AG08395 (cell line): ENCODE measurements at places on chromosomes 11 and 22.

- DNase-seq = no peak
These were observed 14.2 kb upstream of the PRAME start for GRCh38 chr22:22573047-22573889.

GRCh38 chr11:8327761-8328192, 64.1 kb upstream of the LMO1 start:
- DNase-seq = no peak

- DNase-seq = no peak
These were observed 8.8 kb upstream of the WNT11 start for GRCh38 chr11:76214968-76215548.

- no peak for DNase-seq
These were observed 23.3 kb downstream of the LINC01488 start for GRCh38 chr11:69504576-69505335.

- no peak for DNase-seq
These were observed 115.8 kb upstream of the PAX6 start for GRCh38 chr11:31926816-31927528.

DNA sequence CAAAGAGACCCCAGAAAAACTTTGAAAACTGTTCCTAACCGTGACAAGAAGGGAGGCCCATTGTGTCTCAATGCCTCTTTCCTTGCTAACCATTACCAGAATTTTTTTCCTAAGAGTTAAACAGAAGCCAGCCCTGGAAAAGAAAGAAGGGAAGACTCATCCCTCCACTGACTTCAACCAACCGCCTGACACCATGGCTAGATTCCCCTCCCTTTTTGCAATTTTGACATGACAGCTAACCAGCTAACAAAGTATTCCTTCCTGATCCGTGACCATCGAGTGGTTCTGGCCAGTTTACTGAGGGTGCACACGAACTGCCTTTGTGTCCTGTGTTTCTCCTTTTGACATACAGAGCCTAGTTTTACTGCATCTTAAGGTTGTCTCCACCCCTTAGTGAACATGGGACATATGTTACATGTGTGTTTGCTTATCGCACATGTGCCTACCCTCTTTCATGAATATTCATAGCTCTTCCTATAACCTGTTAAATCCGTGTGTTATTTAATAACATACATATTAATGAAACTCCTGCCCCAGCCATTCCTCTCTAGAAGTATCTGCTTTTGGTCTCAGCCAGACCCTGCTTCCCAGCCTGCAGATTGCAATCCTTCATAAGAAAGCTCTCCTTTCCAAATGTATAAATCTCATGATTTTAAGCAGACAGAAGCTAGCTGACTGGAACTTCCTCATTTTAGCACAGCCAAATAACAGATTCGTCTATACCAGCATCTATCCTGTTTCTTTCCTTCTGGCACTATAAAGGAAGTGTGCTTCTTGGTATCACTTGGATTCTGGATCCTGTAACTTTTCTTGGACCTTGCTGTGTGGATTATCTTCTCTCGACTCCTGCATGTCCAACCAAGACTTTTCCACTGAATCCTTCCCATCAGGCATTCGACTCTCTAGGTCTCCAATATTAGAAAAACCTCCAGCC, 37.8 kb downstream of the RASSF10 start:
- DNase-seq = no peak

DNA sequence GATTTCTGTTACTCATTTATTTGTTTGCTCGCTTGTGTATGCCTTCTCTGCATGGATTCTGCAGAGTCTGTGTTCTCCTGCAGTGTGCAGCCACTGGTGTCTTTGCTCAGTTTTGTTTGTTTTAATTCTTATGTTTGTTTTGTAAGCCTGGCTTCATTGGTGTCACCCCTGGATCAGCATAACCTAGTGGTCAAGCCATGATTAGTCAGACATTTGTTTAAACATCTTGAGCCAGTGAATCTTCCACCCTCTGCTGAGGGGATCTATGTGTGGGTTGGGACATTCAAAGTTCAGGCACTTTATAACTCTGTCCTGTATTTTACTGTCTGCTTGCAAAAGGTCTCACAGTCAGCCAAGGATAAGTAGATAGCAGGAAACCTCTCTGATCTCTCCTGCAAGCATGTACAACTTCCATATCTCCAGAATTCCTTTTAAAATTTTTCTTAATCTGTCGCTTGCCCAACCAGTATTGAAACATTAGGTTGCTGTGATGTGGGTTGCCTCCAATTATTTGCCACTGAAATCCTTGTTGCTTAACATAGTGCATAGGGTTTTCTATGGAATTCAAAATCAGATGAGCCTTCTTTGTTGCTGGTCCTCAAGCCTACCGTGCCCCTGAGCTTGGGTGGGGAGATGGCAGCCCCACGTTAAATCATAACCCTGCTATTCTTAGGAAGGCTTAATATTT, 86.8 kb downstream of the KCNQ1OT1 start:
- DNase-seq = no peak

DNA sequence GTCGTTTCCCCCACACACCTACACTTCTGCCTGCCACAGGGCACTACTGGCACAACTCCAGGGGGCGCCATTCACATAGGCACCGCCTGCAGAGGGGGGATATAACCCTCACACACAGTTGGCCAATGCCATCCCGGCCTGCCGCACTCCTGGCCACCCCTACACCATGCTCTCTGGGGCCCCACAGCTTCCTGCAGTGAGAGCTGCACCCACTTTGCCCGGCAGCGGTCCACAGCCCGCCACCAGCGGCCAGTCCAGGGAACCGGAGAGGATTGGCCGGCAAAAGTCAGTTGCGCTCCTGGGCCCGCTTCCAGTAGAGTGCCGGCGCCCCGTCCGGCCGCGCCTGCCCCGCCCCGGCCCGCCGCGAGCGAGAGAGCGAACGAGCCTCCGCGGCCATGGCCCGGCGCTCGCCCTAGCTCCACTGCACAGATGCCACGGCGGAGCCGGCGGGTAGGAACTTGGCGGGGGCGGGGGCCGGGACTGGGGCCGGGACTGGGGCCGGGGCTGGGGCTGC, 25.6 kb upstream of the SUSD2 start:
- DNase-seq = peak; percentile 88

DNA sequence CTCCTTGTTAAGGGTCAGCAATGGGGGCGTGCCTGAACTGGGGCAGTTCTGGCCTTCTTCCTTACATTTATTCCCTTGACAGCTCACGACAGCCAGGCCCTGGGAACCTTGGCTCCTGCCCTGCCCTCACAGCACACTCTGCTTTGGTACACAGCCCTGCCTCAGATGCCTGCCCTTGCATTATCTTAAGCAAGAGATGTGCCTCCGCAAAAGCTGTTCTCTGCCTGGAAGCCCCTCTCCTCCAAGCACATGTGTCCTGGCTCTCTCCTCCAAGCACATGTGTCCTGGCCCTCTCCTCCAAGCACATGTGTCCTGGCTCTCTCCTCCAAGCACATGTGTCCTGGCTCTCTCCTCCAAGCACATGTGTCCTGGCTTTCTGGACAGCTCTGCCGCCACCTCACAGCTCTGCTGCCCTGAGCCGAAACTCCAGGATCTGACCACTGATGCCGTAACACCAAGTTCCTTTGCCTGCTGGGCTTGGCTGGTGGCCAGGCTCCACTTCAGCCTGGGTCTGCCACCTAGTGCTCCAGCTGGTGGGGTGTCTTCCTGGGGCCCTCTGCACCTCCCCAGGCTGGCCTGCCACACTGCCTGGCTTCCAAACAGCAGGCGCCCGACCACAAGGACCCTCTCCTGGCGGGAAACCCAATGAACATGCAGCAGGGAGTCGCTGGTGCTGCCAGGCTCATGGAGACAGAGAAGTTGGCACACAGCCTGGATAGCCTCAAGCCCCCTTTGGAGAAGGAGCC, 53.0 kb downstream of the SCUBE1 start:
- peak; percentile 64 for DNase-seq

- peak; percentile 78 for DNase-seq
These were observed 142.9 kb downstream of the CRYBB2 start for GRCh38 chr22:25362215-25362882.

- DNase-seq = no peak
These were observed 23.8 kb downstream of the AMPD3 start for GRCh38 chr11:10478574-10479550.

GRCh38 chr11:67442504-67443404, 522 bp downstream of the CORO1B start:
- no peak for DNase-seq

DNA sequence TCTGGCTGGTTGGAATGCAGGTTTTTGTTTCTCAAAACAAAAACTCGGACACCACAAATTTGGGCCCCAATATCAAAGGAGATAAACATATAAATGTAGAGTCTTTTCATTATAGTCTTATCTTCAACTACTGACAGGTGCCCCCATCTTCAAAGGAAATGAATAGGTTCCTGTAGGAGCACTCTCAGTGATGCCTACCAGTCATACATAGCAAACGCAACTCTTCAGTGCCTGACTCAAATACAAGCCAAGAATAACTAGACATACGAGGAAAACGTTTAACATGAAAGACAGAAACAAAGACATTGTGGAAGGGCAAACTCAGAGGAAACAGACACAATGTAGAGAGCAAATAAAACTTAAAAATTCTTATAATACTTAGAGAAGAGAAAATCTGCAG, 13.9 kb downstream of the KDM4D start:
- no peak for DNase-seq

- no peak for DNase-seq
These were observed 90.6 kb upstream of the NTM start for GRCh38 chr11:131279654-131280384.

DNA sequence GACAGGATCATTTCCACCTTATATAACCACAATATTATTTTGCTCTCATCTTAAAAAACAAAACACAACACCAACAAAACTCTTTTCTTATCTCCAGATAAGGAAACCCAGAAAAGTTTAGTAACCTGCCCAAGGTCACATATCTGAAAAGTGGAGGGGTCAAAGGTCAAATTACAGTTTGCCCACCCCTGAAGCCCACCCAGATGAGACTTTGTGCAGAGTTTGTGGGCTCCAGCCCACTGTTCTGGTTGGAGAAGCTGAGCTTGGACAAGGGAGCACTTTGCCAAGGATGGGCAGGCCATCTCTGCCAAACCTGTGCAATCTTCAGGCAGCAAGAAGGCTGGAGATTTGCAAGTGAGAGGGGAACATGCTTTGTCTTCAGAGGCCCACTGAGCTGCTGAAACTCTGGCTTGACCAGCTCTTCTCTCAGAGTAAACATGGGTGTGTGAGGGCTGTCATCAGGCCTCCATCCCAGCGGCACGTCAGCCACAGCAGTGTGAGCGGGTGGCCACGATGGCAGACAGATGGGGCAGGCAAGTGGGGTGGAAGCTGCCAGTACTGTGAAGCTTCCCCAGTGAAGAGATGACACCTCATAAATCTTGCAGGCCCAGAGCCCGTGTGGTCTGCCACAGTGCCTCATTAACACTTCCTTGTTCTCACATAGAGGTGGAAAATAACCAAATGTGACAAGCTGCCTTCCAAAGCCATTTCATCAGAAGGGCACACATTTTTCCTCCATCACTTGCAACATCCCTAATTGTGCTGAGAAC, 111.8 kb downstream of the CCDC81 start:
- no peak for DNase-seq

- peak; percentile 95 for DNase-seq
These were observed 13.0 kb downstream of the MRPL21 start for GRCh38 chr11:68890490-68891231.

DNA sequence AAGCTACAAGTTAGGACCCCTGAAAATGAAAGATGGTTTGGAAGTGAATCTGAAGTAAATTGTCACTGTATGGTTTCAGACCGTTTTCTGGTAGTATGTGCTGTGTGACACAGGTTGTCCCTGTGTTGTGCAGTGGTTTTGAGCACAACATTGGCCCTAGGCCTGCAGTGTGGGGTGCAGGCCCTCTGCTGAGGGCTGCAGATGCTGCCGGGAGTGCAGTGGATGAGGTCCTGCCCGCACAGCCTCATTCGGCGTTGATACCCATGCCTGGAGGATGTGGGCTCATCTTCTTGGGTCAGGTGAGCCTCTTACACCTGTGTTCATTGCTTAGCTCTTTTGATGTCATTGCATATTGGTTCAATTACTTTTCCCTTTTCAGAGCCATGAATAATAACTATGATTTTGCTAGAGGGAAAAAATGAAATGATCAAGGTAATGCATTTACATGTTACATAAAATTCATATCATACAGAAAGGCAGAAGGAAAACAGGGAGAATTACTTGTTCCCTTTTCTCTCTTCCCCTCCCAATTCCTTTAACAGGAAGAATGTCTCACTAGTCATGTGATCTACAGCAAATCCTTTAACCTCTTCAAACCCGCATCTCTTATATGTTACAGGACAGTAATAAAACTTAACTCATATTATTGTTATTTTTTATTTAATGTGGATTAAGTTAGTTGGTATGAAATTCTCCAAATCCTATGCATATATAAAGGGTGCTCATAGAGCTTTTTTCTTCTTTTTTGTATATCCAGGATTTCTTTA, 48.7 kb downstream of the PTPRJ start:
- no peak for DNase-seq

GRCh38 chr11:102138670-102139069, 28.4 kb downstream of the YAP1 start:
- peak; percentile 56 for DNase-seq

- DNase-seq = no peak
These were observed 2.4 kb upstream of the CECR2 start for GRCh38 chr22:17366830-17367229.

- no peak for DNase-seq
These were observed 7.8 kb upstream of the GRAMD4 start for GRCh38 chr22:46612341-46612903.

DNA sequence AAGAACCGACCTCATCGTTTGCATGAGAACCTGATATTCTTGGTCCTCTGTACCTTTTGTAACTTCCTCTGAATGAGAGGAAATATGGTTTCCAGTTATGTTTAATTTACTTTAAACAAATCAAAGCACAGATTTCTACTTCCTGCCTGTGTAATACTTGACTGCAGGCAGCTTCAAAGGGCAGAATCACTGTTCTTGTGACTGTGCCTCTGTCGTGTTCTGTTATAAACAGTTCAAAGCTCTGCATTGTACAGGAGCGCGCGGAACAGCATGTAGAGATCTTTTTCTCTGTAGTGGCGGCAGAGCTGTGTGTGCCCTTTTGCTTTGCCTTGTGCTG, 73.2 kb upstream of the CLDN5 start:
- DNase-seq = no peak

- DNase-seq = peak; percentile 81
These were observed 85.2 kb downstream of the CCDC81 start for GRCh38 chr11:86459682-86460460.

- no peak for DNase-seq
These were observed 14.9 kb upstream of the FXYD2 start for GRCh38 chr11:117839380-117839881.

GRCh38 chr11:120108154-120108784, 29.6 kb downstream of the TRIM29 start:
- peak; percentile 92 for DNase-seq

DNA sequence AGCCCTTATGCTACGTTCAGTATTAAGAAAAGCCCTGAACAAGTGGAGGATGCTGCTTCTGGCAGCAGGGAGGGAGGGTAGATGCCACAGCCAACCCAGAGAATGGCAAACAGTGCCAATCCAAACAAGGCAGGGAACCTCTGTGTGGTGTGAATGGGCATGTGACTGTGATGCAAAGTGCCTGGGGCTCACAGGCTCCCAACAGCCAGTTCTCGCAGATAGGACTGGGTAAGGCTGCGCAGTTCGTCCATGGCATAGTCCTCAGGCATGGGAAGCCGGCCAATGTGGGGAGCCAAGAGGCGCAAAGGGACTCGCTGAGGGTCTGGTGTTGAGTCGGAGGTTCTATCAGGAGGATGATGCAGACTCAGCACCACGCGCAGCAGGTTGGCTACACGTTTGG, 4.8 kb upstream of the CHRNA10 start:
- DNase-seq = no peak

- no peak for DNase-seq
These were observed 37.0 kb upstream of the LRRC55 start for GRCh38 chr11:57144531-57145320.
